ENCODE measurements at places on chromosomes 5 and 9.

- DNase-seq, result no peak
Observed at GRCh38 chr5:130805036-130805435, 360.0 kb downstream of the HINT1 start.

GRCh38 chr9:73011181-73011750, 58.4 kb upstream of the ALDH1A1 start:
- peak; percentile 36 for DNase-seq

DNA sequence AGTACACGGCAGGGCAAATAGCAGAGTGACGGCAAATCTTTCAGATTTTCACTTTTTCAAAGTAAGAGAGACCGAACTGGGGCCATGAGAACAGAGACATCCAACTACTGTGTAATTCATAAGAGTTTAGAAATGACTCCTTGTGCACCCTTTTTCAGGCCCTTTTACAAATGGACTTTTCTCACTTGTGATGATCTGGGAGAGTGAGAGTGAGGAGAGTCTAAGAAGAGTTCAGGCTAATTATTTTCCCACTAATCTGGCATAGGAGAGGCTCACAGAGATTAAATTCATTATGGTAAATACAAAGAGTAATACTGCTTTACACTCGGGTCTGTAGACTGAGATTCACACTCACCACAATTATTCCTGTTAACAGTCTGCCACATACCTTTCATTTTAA, 880 bp upstream of the CCNG1 start:
- no peak for DNase-seq

GRCh38 chr9:102985162-102985895, 9.8 kb upstream of the CYLC2 start:
- no peak for DNase-seq

GRCh38 chr9:121349009-121349408, 21.0 kb downstream of the STOM start:
- no peak for DNase-seq

DNA sequence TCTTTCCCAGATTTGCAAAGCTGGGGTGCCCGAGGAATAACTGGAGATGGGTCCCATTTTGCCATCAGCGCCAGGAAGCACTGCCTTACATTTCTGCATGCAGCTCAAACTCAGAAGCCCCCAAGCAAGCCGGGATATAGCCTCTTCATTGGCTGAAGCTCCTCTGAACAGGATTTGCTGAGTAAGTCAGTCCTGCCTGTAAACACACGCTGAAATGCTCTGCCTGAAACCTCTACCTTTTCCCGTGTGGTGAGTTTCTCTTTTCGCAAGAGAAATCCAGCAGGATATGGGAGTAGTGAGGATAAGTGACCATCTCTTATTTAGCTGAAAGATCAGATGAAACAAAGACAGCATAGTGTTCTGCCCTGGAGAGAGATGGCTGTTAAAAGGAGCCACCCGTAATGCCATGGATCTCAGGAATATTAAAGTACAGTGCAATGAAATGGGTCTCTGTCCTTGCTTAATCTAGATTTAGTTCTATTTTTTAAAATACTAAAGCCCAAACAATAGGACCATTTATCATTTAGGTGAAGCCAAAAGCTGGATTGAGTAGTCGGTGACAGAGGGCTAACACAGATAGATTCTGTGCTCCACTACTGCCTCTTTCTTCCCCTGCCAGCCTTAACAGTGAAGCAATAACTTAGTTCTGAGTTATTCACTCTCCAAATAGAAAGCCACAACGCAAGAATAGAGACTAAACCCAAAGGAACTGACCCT, 177.5 kb upstream of the PPP2R2B start:
- no peak for DNase-seq

- DNase-seq, result peak; percentile 49
Observed at GRCh38 chr5:81233080-81233634, at the start of gene CKMT2. Gene CKMT2, plus strand, starts transcription at chr5:81233322. Its CDS starts 17,811 bp downstream, at chr5:81251133.

DNA sequence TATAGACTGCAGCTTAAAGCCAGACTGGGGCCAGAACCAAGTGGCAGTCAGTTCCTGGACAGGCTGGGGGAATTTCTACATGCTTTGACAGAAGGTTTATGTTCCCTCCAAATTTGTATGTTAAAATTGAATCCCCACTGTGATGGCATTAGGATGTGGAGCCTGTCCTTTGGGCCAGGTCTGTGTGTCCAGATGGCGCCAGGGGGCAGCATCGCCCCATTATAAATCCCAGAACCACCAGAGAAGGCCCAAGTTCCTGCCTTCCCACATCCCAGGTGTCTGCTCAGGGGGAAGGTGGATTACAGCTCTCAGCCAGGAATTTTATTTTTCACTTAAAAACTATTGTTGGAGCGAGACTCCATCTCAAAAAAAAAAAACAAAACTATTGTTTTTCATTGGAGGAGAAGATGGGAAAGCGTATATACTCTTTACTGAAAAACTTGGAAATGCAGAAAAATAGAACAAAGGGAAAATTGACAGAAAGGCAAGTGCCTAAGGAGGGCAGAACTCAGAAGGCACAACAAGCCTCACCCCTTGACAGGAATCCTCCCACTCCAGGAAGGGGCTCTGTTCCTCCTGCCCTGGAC, 5.0 kb downstream of the IL3 start:
- DNase-seq, result peak; percentile 42

DNA sequence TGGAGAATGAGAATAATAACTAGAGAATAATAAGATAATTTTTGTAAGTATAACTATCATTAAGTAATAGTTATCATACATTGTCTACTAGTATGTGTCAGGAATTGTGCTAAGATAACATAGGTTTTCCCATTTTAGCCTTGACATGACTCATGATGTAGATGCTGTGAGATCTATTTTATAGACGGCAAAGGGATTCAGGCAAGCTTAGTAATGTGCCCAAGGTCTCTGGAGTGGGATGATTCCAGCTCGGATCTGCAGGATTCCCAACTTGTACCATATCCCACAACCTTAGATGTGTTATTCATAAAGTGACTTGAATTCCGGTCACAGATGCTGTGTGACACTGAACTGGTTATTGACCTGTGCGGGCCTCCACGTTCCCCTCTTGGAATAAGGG, 51.5 kb downstream of the IL31RA start:
- no peak for DNase-seq

GRCh38 chr5:141692919-141693725, 11.1 kb upstream of the ARAP3 start:
- DNase-seq, result no peak

GRCh38 chr5:45521067-45521466, 175.1 kb downstream of the HCN1 start:
- DNase-seq, result peak; percentile 1

DNA sequence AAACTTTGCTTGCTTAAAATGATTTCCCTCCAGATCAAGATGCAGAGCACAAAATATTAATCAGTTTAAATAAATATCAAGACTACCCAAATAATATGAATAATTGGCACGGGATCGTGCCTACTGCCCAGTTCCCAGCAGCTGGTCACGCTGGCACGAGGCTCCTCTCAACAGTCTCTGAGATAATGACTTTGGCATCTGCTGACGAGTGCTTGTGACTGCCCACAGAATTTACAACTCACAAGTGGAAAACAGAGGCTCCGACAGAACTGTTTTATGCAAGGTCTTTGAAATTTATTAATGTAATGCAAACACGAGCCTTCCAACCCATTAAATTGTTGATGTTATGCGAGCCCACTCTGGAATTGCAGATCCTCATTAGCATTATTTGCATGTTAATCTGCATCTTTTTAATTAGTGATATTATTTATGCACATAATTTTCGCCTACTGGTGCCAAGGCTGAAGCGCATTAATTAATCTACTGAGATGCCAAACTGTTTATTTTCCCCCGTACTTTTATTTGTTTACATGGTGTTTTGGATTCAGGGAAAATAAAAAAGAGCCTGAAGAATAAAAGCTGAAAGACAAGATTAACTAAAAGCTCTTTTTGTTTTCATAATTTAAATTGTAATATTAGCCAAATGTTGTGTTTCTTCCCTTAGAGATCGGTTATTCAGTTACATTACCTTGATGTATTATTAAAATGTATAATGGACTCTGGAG, 369.3 kb upstream of the IRX1 start:
- DNase-seq, result peak; percentile 3

DNA sequence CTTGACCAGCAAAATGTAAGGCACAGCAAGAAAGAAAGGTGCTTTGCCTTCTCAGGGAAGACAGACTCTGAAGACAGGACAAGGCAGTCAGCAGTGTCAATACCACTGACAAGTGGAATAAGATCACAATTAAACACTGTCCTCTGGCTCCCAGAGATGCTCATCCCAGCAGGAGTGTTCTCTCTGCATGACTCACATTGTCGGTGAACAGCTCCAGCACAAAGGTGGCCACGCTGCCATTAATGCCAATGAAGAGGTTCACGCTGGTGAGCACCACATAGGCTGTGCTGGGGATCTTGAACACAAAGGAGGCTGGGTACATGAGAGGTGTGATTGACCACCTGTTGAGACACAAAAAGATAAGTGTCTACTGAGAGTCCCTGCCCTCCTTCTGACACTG, 31.9 kb downstream of the NIPSNAP3B start:
- no peak for DNase-seq

DNA sequence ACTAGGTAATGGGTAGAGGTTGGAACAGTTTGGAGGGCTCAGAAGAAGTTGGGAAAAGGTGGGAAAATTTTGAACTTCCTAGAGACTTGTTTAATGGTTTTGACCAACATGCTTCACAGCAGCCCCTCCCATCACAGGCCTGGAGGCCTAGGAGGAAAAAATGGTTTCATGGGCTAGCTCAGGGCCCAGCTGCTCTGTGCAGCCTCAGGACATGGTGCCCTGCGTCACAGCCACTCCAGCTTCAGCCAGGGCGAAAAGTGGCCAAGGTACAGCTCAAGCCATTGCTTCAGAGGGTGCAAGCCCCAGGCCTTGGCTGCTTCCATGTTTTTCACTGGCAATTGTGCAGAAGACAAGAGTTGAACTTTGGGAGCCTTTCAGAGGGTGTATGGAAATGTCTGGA, 453.7 kb downstream of the LRRC70 start:
- DNase-seq, result no peak

DNA sequence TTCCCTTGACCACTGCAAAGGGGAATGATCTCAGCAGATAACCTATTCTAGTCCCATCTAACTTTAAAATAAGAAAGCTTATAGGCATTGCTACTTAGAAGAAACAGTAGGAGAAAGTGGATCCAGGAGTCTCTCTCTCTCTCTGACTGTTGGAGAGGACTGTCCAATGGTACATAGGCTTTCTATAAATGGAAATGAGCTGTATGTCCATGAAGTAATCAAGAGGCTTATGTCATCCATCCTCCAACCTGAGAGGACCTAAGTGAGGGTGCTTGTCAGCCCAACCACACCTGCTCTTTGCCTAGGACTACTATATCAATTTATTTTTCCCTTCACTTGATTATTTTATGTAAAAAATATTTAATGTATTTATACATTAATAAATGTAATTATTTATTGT, 172.3 kb downstream of the PAPPA start:
- no peak for DNase-seq

GRCh38 chr5:140214831-140215230, 39.8 kb downstream of the CYSTM1 start:
- no peak for DNase-seq

- no peak for DNase-seq
Observed at GRCh38 chr9:79220251-79220650, 351.5 kb upstream of the TLE4 start.

DNA sequence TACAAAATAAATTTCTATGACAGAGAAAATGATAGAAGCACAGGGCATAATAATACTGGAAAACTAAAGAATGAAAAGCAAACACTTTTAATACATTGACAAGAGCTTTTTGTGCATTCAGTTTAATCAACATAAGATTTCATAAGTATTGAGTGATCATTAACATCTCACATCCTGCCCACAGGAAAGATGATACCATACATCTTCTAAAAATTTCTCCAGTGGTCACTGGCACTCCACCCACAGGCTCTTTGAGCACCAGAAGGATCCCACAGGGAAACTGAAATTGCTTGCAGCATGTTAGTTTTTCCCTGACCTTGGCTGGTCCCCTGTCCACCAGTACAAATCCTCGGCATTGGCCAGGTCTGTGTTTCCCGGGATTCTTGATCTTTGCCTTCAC, 186.0 kb downstream of the CEMIP2 start:
- no peak for DNase-seq

DNA sequence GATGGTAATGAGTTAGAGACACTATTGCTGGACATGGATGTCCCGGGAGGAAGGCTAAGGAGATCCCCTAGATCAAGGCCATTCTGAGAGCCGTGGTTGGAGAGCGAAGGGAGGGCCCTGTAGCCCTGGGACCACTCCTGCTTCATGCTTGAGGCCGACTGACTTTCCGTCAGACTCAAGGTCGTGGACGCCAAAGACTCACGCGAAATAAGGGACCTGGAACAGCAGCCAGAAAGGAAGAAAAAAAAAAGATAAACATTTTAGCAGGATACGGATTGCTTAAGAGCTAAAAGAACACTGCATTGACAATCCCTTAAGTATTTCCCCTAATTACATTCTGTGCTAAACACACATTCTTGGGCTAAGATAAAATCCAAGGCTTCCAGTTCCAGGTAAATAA, 181.2 kb downstream of the GLIS3 start:
- DNase-seq, result no peak

DNA sequence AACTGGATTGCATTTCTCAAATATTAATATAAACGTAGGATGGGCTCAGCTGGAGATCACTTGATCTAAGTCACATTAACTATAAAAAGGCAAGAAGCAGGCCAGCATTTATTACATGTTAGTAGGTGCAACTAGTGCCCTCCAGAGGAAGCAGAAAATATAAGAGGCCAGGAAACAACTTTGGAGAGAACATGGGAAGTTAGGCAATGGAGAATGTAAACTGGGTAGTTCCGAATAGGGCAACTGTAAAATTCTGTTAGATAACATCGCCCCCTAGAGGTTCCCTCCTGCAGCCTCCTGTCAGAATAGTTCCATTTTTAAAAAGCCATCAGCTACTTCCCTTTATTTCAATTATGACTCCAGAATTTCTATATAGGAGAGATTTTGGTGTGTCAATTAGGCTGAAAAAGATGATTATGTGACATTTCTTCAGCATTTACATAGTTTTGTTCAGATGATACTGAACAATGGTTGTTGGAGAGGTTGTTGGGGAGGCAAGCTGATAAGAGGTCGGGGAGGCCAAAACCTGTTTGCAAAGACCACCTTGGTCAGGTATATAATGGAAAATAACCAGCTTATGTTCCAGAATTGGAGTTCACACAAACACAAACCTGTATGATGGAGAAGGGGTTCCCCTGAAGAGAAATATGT, 22.4 kb downstream of the CCL28 start:
- peak; percentile 53 for DNase-seq

- no peak for DNase-seq
Observed at GRCh38 chr9:69157751-69158466, 16.2 kb upstream of the TJP2 start.

Measured in muscle of arm (tissue), 14 donors.